Heart left ventricle (tissue), 16 donors: ENCODE measurements at places on chromosomes 3 and 15. TPM values are rescaled to one million over a fixed set of nuclear protein-coding genes. Genes with fewer than 3 reads are reported as not detected.

Gene THUMPD3
- 47.0 TPM for polyA plus RNA-seq

Gene SERPINI2
- polyA plus RNA-seq: not detected

Gene CCR8
- polyA plus RNA-seq: not detected

Gene IL17RB
- polyA plus RNA-seq: 0.80 TPM

Gene SMARCC1
- polyA plus RNA-seq: 5.8 TPM

Gene MKRN3
- polyA plus RNA-seq: 0.11 TPM
